ENCODE measurements at places on chromosomes 7 and 10.

- no peak for DNase-seq
Measured at GRCh38 chr10:37222046-37222445, 96.6 kb downstream of the ANKRD30A start.

DNA sequence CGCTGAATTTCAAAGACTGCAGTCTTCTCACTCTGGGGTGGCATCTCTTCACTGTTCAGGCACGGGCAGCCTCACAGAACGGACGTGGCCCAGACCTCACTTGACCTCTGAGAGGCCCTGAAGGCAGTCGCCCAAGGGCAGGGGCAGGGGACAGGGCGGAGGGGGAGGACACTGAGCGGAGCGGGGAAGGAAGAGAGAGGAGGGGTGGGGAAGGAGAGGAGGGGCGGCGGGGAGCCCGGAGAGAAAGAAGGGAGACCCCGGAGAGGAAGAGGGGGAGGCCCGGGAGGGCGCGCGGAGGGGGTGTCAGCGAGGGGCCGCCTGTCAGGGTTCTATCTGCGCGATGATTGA lies 58.7 kb upstream of the COMTD1 start:
- DNase-seq: no peak

DNA sequence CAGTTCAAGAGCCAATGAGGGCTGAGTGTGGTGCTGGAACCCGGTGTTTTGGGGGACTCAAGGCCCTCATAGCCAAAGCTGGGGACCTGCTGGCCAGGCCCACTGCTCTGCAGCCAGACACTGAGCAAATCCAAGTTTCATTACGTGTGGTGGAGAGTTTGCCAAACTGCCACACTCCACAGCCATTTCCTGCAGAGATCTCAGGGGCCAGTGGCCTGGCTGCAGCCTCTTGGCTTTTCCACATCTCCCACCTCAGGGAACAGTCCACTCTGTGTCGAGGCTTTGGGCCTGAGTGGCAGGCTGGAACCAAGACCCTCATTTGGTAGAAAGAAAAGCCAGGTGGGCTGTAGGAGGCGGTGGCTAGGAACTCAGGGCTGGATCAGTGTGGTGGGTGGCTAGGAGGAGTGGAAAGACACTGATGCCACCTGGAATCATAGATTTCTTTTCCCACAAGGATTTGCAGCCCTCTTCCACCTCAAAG lies 3.2 kb downstream of the HOXA11 start:
- DNase-seq: peak; percentile 44

DNA sequence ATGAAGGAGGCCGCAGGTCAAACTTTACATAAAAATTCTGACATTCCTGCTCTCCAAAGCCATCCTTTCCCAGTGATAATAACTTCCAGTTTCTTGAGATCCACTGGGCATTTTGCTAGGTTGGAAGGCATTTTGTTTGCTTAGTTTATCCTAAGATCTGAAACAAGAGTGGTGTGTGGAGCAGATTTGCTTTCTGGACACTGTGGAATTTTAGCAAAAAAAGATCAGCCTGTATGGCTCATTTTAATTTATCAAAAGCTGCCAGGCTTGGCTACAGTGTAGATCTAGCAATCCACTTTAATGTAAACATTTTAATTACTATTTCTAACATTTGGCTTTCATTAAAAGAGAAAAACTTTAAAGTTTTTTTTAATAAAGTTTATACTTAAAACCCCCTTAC lies 124.8 kb downstream of the SAMD9 start:
- DNase-seq: no peak

DNA sequence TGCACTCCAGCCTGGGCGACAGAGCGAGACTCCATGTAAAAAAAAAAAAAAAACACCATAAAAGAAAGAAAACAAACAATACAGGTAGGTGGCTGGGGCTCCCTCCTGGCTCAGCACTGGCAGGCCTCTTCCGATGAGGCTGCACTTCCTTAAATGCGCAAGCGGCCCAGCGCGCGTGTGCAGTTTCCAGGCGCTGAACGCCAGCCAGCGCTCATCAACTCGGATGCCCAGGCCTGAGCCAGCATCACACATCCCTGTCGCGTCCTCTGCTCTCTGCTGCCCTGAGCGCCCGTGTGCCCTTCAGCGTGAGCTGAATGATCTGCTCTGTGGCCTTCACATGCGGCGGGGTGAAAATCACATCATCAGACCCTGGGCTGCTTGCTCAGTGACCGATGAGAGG lies 31.8 kb downstream of the NUDT1 start:
- DNase-seq: no peak

DNA sequence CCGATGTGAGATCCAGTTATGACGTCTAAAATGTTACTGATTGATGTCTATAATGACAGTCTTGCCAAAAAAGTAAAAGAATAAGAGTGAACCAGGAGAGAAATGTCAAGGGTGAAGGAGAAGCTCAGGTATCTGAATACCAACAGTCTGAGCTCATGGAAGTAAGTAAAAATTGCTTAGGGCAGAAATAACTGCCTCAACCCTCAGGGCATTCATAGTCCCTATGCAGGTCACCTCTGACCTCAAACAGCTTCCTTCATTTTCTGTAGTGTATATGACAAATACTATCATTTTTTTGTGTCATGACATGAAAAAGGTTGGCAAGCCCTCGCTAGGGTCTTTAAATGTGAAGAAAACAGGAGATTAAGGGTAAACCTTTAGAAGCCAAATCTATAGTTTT lies 41.0 kb upstream of the MRPS16 start:
- no peak for DNase-seq

DNA sequence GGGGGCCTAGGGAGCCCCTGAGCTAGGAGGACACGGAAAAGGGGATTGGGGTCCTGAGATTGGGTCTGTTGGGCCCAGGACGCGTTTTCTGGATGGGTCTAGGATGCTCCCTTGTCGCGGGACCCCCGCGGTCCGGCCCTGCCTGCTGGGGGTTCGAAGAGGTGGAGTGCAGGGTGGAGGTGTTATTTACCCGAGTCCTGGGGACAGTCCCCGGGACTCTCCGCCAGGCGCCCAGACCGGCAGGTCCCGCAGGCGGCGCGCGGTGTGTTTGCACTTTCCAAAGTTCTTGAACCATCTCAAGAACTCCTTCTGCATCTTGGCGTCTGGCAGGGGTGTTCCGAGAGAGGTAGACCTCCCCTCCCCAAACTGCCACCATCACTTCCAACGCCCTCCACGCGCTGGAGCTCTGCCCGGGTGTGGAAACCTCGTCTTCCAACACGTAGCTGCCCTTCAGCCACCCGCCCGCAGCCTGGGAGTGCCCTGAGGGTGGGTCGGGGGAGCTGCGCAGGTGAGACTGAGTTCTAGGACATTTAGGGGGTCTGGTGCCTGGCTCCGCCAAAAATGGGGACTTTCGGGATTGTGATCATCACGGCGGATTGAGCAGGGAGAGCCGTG lies 569 bp downstream of the CAV1 start:
- DNase-seq: peak; percentile 44

GRCh38 chr10:131083915-131084790 lies 227.4 kb downstream of the TCERG1L start:
- DNase-seq: no peak

GRCh38 chr10:34651416-34652195 lies 163.5 kb downstream of the PARD3 start:
- no peak for DNase-seq

DNA sequence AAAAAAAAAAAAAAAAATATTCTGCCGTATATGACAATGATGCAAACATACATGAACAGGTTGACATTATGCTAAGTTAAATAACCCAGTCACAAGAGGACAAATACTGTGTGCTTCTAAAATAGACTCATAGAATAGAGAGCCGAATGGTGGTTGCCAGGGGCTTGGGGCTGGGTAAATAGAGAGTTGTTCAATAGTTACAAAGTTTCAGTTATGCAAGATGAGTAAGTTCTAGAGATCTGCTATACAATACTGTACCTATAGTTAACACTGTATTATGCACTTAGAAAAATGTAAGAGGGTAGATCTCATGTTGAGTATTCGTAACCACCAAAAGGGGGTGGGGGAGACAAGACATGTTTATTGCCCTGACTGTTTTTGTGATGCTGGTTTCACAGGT lies 77.1 kb upstream of the GNAI1 start:
- no peak for DNase-seq

GRCh38 chr7:5291301-5291700 lies 8.6 kb downstream of the SLC29A4 start:
- DNase-seq: no peak

DNA sequence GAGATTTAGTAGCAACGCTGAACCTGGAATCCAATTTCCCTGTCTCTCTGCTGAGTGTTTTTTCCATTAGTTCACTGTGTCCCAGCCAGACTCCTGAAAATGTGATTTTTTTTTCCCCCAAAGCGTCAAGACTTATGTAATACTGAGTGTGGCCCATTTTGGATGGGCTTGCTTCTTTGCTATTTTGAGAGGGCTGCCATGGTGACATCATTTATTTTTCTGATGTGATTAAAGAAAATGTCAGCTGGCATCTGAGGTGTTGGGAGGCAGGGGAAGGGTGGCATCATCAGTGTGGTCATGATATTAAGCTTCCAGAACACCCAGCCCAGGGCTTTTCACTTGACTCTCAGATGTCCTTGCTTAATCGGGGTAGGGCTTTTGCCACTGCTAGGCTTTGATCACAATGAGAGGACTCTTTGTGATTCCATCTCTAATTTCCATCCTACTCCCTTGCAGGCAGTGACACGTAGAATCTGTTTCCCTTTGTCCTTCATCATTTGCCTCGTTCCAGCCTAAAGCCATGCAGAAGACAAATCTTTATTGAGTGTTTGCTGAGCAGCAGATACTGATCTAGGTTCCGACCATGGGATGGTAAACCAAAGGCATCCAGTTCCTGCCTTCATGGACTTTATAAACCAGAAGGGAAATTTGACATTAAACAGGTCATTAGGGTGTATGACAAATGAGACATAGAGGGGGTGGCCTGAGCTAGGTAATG lies 7.4 kb downstream of the ZNF365 start:
- no peak for DNase-seq

DNA sequence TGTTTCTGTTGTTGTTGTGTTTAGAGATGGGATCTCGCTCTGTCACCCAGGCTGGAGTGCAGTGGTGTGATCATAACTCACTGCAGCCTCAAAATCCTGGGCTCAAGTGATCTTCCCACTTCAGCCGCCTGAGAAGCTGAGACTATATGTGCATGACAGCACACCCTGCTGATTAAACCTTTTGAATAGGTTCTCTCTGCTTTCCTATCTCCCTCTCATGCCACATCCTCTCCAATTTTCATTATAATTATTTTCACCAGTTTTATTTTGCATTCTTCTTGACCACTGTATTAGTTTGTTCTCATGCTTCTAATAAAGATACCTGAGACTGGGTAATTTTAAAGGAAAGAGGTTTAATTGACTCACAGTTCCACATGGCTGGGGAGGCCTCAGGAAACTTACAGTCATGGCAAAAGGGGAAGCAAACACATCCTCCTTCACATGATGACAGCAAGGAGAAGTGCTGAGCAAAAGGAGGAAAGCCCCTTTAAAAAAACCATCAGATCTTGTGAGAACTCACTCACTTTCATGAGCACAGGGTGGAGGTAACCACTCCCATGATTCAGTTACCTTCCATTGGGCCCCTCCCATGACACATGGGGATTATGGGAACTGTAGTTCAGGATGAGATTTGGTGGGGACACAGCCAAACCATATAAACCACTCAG lies 12.9 kb downstream of the AGK start:
- DNase-seq: no peak

- DNase-seq: no peak
Measured at GRCh38 chr10:6980353-6980752, 400.3 kb upstream of the PRKCQ start.

DNA sequence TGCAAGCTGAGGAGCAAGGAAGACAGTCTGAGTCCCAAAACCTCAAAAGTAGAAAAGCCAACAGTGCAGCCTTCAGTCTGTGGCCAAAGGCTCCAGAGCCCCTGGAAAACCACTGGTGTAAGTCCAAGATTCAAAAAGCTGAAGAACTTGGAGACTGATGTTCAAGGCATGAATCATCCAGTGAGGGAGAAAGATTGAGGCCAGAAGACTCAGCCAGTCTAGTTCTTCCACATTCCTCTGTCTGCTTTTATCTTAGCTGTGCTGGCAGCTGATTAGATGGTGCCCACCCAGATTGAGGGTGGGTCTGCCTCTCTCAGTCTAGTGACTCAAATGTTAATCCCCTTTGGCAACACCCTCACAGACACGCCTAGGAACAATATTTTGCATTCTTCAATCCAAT lies 20.1 kb upstream of the MDFIC start:
- peak; percentile 32 for DNase-seq

- DNase-seq: no peak
Measured at GRCh38 chr10:98910048-98910447, 325.6 kb downstream of the HPSE2 start.

GRCh38 chr7:92489634-92490033 lies 11.9 kb upstream of the ERVW-1 start:
- DNase-seq: no peak

GRCh38 chr7:92767437-92767836 lies 68.9 kb downstream of the CDK6 start:
- DNase-seq: peak; percentile 33

DNA sequence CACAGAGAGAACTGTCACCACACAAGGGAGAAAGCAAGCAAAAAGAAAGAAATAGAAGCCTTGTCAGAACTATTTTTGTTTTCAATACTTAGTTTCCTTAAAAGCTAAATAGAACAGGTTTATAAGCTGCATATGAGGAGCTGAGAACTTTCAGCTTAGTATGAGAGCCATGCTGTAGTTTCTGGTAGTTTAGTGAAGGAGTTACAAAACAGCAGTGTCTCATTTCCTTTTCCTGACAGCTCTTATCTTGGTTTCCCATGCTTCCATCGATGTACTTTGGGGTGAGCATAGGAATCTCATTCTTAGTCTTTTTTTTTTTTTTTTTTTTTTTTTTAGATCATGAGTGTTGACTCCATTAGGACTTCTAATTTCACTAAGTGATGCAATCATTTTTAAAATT lies 8.6 kb upstream of the CHRM2 start:
- no peak for DNase-seq

DNA sequence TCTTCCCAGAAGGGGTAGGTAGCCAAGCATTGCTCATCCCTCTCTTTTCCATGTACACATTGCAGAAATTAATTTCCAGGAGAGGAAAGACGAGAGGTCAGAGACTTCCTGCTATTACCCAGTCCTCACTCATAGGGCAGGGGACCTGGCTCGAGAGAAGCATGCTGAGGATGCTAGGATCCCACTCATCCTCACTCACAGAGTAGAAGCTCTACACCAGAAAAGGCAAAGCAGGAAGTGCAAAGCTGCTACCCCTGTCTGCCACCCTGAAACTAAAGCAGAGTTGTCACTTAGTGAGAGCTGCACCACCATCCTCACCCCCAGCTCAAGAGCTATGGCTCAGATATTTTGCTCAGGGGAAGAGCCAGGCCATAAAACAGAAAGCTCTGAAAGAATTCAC lies 9.9 kb downstream of the OR9A2 start:
- no peak for DNase-seq

- peak; percentile 29 for DNase-seq
Measured at GRCh38 chr7:23471106-23471859, 992 bp upstream of the IGF2BP3 start.

GRCh38 chr10:11626071-11626470 lies 14.6 kb upstream of the USP6NL start:
- DNase-seq: no peak

DNA sequence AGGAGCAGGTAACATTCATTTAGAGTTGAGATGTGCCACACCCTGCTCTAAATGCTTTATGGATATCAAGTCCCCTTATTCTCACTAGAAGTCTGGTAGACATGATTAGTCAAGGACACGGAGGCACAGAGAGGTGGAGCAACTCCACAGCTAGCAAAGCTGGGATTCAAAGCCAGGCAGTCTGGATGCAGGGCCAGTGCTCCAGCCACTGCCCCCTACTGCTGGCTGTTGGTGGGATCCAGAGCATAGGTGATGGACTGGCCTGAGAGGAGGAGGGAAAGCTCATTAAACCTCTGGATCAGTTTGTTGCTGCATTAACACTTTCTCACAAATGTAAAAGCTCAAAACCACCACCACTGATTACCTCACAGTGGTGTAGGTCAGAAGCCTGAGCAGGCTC lies 22.6 kb upstream of the KBTBD2 start:
- no peak for DNase-seq

All from GM03348 (cell line).